ENCODE measurements at places on chromosomes 16 and 17.

- DNase-seq = no peak
Observed at GRCh38 chr16:901715-902601, 68.8 kb downstream of the LMF1 start.

DNA sequence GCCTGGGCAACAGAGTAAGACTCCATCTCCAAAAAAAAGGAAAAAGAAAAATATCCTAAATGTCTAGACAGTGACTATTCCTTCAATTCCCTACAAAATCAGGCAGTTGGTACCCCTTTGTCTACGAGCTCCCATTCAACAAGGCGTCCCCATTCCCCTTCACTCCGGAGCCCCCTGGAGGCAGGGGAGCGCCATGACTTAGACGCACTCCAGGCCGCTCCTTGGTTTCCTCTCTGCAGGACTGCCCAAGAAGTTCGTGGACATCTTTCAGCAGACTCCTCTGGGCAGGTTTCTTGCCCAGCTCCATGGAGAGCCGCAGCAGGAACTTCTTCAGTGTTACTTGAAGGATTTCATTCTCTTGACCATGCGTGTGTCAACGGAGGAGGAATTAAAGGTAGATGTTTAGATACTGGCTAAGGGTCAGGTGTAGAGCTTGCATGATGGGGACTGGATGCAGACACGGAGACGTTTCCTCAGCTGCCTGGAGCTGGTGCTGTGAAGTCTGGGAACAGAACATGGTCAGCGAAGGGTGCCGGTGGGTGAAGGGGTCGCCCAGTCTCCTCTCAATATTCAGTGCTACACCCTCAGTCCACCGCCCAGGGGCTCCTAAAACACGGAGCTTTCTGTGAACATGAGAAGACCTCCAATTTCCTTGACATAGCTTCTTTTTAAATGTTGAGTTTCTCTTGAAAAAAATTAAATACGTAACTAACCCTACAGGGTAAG is 53.3 kb upstream of the ENDOV start:
- no peak for DNase-seq

DNA sequence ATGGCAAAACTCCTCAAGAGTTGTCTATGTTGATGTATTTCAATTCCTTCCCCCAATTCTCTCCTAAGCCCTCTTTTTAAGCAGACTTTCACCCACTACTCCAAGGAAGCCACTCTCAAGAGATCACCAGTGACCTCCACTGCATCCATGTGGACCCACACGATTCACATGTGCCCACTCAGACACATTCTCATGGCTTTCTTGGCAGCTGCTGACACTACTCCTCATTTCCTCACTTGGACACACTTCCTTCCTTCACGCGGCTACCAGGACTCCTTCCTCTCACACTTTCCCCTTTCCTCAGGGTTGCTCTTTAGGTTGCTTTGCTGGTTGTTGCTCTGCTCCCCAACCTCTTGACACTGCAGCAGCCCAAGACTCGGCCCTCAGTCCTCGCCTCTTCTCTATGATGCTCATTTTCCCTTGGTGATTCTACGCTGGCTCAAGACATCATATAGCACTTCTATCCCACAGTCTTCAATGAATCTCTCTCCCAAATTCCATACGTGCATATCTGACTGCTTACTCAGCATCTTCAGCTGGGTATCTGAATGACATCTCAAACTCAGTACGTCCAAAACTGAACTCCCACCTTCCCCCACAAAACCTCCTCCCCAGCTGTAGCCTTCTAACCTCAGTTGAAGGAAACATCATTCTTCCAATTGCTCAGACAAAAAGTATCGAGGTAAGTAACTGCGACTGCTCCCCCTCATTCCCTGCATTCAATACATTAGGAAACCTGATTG is 28.2 kb downstream of the HELZ start:
- no peak for DNase-seq

DNA sequence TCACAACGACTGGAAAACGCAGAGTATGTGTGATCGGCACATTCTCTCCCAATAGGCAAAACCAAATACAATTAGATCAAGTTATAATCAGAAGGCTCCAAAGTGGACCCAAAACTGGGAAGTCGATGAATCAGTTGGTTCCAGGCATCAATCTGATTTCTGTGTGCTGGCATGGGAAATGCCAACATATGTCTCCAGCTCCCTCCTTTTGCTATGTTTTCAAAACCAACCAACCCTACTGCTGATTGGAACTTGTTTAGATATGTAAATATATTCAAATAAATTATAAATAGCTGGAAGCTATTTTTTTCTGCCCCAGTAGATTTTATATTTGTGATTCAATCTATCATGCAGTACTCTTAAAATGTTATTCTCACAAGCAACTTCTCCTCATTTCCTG is 284.2 kb downstream of the HS3ST3B1 start:
- no peak for DNase-seq

GRCh38 chr17:78120971-78121800 is 7.4 kb downstream of the TMC6 start:
- DNase-seq = no peak

- DNase-seq = no peak
Observed at GRCh38 chr16:57883953-57884654, 81.8 kb upstream of the KIFC3 start.

- DNase-seq = no peak
Observed at GRCh38 chr17:29154516-29155226, 25.5 kb downstream of the MYO18A start.

DNA sequence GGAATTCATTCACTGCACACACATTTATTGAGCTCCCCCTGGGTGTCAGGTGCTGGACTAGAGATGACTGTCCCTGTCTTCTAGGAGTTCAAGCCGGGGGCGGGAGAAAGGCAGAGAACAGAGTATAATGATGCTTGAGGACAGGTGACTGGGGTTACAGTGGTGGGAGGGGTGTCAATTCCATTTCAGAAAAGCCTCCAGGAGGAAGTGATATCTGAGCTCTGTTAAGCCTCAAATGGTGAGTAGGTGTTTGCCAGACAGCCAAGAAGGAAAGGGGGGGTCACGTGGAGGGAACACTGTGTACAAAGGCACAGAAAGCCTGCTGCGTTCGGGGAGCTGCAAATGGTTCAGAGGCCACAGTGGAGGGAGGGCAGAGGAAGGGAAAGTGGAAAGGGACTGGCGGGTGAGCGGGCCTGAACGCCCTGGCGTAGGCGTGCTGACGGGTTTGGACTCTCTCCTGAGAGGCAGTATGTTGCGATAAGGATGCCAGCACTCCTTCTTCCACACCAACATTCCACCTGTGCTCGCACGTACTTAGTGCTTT is 9.7 kb upstream of the NXPH3 start:
- DNase-seq = no peak

- DNase-seq = no peak
Observed at GRCh38 chr16:80604600-80605355, 64.0 kb downstream of the DYNLRB2 start.

DNA sequence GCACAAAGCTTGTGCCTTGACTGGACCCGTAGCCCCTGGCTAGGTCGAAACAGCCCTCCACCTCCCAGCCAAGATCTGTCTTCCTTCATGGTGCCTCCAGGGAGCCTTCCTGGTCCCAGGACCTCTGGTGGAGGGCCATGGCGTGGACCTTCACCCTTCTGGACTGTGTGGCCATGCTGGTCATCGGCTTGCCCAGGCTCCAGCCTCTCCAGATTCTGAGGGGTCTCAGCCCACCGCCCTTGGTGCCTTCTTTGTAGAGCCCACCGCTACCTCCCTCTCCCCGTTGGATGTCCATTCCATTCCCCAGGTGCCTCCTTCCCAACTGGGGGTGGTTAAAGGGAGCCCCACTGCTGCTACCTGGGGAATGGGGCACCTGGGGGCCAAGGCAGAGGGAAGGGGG is 3.5 kb downstream of the CTRL start:
- DNase-seq = no peak

- DNase-seq = no peak
Observed at GRCh38 chr16:57614536-57614935, 13.9 kb upstream of the ADGRG1 start.

GRCh38 chr17:42087736-42088705 is 10.3 kb downstream of the ZNF385C start:
- no peak for DNase-seq

DNA sequence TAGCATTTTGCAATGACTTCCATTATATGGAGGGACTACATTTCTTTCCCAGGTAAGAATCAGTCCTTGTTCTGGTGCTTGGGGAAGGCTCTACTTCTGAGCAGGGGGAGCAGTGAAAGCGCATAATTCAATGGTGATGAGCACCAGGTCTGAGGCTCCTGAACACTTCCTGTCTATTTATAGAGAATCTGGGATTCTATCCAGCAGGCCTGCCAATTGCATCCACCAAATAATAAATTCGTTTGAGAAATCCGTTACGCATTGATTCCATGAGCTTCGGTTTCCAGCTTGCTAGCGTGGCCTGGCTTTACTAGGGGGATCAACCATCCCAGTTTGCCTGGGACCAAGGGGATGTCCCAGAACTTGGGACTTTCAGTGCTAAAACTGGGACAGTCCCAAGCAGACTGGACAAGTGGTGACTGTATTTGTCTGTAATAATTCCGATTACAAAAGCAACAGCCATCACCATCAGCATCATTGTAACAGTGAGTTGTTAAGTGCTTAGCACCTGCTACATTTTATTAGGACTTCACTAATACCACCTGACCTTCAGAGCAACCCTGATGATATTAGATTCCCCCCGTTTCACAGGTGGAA is 349.9 kb downstream of the MAF start:
- DNase-seq = no peak

- no peak for DNase-seq
Observed at GRCh38 chr17:48263731-48264035, 156.1 kb downstream of the SNX11 start.

- no peak for DNase-seq
Observed at GRCh38 chr17:28777178-28777577, 33.4 kb downstream of the TRAF4 start.

GRCh38 chr17:29151567-29151966 is 28.6 kb downstream of the MYO18A start:
- DNase-seq = no peak

- DNase-seq = no peak
Observed at GRCh38 chr16:19138601-19139000, 24.8 kb downstream of the ITPRIPL2 start.

DNA sequence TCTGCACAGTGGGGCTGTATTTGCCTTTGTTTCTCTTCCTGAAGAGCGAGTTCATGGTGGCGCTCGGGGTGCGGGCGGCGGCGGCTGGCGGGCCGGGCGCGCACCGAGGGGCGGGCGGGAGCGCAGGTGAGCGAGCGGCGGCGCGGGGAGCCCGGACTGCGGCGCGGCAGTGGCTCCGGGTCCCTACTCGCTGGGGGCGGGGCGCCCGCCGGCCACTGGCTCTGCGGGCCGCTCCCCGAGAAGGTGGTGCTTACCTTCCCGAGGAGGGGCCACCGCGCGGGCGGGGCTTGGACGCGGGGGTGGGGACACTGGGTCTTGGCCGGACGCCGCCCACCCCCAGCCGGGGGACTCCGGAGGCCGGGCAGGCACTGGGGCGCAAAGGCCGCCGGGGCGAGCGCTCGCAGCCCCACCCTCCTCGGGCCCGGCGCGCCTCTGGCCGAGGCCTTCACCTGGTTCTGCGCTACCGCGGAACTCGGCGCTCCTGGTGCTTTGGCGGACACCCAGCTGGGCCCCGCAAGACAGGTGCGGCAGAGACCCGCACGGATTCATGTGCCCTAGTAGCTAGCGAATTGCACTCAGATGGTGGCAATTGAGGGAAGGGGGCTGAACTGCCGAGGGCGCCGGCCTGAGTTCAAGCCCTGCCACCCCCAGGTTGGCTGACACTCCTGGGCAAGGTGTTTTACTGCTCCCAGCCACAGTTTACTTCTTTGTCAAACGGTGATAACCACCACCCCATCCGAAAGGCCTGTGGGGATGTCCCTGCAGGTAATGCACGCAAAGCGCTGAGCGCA is at the start of gene PPL:
TSS of gene PPL (minus strand) at position 158 of the 791 bp plus-strand sequence. CDS start at position 55, 103 bp downstream.
- no peak for DNase-seq

GRCh38 chr16:24538756-24539294 is 541 bp upstream of the RBBP6 start:
- DNase-seq = no peak

GRCh38 chr17:75205793-75206163 is 299 bp downstream of the NUP85 start:
- DNase-seq = no peak

DNA sequence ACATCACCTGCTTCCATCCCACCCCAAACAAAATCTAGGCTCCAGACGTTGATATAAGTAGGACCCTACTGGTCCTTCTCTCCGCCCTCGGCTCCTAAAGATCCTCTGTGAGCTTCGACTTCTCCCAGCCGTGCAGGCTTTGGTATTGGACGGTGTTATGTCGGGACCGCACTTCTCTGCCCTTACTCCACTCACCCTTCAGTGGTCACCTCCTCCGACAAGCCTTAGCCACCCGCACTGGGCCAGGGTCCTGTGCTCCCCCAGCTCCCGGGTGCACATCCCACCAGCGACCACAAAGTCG is 1.6 kb downstream of the PSMB10 start:
- DNase-seq = no peak

DNA sequence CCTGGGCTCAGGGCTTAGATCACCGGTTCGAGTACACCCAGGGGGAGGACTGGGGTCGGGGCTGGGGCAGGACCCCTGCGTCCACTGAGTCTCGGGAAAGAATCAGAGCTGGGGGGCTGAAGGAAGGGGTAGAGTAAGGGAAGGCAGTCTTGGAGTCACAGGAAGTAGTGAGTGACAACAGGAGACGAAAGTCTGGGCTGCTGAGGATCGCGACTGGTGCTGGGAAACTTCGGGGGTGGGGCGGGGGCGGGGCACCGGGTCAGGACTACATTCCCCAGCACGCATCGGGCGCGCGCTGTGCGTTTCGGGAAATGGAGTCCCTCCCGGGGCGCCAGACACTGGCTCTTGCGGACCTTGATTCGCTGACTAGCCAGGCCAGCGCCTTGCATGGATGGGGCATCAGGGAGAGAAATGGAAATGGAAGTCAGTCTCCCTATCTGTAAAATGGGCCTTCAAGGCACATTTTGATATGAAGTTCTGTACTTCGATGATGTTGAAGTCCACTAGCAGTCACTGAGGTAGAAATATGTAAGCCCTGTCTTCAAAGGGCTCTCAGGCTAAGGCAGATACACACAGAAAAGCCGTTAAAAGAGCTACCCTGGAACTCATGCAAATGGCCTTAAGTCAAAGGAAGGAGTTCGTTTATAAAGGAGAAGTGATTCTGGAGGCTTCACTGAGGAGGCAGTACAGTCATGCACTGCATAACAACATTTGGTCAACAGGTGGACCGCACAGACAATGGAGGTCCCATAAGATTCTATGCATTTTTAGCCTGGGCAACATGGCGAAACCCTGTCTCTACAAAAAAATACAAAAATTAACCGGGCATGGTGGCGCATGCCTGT is 697 bp downstream of the CTF1 start:
- peak; percentile 58 for DNase-seq

DNA sequence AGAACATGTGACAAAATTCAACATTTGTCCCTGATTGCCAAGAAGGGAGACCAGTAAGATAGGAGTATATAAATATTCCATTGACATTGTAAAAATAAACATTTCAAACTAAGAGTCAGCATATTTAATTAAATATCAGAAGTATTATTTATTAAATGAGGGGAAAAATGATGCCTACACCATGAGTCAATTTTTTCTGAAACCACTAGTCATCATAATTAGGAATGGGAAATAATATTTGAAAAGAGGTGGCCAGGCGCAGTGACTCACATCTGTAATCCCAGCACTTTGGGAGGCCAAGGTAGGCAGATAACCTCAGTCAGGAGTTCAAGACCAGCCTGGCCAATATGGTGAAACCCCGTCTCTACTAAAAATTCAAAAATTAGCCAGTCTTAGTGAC is 2.1 kb downstream of the CMTM1 start:
- no peak for DNase-seq
